H9 (cell line): ENCODE measurements at places on chromosomes 6 and 20. TPM values are rescaled to one million over a fixed set of nuclear protein-coding genes. Genes with fewer than 3 reads are reported as not detected.

DNA sequence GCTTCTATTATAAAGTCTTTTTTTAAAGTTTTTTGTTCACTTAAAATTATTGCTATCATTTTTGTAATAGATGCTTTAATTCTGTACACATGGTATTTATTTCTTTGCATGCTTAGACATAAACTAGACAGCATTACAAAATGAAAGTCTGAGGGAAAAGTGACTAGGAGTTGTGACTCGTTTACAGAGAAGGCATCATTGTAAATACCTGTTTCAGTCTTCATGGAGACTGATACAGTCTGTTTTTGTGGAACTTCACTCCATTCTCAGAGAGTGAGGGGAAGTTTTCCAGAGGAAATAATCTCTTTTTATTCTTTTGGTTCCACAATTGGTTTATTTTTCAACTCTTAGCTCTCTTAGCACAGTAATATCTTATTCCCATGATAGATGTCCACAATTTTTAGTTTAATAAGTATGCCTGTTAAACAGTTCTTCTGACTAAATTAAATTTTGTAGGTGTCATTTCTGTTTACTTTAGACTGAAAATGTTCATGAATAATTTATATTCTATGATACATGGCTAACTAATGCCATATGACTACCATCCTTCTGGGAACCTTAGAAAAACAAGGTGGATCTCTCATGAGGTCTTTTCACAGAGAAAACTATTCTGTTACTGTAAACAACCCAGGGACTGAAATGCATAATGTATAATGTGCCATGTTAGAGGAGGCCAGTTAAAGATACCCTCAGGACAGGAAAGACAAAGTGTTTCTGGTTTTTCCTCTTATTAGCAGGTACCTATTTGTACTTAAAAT lies 69.2 kb downstream of the MYO6 start:
- H3K27me3 ChIP-seq = no peaks in the 10 kb centered on the region
- H3K4me3 ChIP-seq = no peak overlapping the region
- DNase-seq = no peak
- peaks cover 13% of the 10 kb centered on the region for H3K36me3 ChIP-seq

NDRG3 gene
- 22.4 and 23.6 TPM in 2 replicates for total RNA-seq

DNA sequence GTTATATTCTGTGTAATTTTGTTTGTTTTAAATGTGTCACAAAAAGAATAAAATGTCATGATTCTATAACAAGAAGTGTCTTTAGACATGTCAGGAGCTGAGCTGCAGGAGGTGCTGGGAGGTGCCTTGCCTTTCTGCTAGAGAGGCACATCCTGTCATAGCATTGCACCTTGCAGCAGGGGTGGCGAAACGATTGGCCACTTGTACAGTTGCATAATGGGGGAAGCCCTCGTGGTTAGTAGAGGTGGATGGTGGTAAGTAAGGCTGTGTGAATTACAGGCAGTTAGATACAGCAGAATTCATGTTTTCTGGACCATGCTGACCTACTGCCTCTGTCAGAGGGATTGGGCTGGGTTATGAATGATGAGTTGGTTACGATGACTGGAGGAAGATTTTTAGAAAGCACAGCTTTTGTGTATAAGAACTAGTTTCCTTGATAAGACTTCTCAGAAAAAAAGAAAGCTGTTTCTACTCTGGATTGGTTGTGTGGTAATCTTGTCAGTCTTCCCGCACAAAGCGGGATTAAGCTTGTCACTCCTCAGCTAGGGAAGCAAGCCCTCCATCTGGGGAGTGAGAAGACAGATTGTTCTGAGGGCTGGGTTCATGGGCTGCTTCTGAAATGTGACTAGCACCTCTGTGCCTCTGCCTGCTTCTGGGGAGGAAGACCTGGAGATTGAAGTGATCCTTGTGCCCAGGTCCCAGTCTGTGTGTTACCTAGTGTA lies 74.9 kb downstream of the FOXO3 start:
- no peak overlapping the region for H3K27ac ChIP-seq
- H3K27me3 ChIP-seq = no peaks in the 10 kb centered on the region
- H3K4me3 ChIP-seq = no peak overlapping the region
- H3K4me1 ChIP-seq = peaks cover 10% of the 10 kb centered on the region
- DNase-seq = no peak

DNA sequence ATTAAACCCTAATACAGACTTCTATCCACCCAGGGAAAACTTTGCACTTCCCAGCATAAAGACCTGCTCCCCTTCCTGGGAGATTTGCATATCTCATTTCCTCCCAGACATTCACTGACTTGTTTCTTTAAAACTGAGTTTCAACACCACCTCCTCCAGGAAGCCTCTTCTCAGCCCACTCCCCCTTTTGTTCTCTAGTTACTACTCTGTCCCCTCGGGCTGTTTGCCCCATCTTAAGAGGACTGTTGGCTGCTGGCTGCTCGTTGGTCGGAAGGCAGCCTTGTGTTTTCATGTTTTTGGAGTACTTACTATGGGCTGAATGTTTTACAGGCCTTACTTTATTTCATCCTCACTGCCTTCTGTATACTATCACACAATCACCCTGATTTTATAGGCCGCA lies 6.6 kb downstream of the ARHGAP40 start:
- no peaks in the 10 kb centered on the region for H3K4me1 ChIP-seq
- DNase-seq = no peak
- H3K27ac ChIP-seq = no peak overlapping the region
- peak overlapping the region; percentile 3; the same call in 1 of the 3 replicates for H3K4me3 ChIP-seq

DNA sequence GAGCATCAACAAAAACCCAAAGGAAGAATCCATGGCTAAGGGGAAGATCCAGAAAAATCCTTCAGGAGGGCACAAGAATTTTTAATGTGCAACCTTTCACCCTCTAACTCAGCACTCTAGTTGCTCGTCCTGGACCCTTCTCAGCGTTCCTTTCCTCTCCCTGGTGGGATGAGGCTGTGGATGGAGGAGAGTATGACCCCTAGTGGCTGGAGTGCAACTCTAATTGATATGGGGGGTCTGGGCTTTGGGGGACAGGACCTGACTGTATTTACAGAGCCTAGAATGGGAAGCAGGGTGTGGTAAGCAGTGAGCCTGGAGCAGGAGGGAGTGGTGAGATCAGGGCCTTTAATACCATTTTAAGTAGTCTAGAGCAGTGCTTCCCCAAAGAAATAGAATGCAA lies 83.9 kb upstream of the CEP85L start:
- no peaks in the 10 kb centered on the region for H3K27me3 ChIP-seq
- H3K4me1 ChIP-seq = peaks cover 4% of the 10 kb centered on the region; the same call in 1 of the 2 replicates
- no peak overlapping the region for H3K27ac ChIP-seq
- H3K36me3 ChIP-seq = no peaks in the 10 kb centered on the region; the same call in 2 of the 3 replicates
- peak; percentile 69 for DNase-seq

- H3K27ac ChIP-seq = no peak overlapping the region
- DNase-seq = peak; percentile 55
- peak overlapping the region; percentile 95 for H3K4me3 ChIP-seq
- H3K4me1 ChIP-seq = no peaks in the 10 kb centered on the region
Measured at GRCh38 chr6:41785689-41786450, 1.6 kb upstream of the TOMM6 start.

DNA sequence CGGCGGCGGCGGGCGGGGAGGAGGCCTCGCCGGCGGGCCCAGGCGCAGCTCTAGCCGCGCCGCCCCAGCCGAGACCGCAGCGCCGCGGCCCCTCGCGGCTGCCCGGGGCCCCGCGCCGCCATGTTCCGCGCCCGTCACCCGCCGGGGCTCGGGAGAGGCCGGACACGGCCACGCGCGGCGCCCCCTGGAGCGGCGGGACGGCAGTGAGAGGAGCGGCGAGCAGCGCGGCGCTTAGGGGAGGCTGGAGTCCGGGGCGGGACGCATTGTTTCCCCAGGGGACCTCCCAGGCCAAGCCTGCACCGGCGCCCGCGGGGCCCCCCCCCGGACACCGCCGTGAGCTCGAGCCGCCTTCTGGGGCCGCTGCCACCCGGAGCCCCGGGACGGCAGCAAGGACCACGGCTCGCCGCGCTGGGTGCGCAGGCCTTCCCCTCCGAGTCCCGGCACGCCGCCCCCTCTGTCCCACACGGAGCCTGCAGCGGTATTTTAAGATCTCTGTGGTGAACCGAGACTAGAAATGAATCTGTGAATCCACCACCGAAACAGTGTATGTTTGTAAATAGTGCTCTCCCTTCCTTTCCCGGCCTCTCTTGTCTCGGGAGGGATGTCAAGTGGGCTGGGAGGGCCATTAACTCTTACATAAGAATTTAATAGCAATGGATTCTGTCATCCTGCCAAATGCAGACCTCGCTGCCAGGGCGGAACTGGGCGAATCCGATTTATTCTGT lies 424 bp upstream of the KIF13A start:
- H3K36me3 ChIP-seq = 0 out of 3 replicates have a peak, but pooled peaks cover 4% of the 10 kb centered on the region
- no peaks in the 10 kb centered on the region for H3K27me3 ChIP-seq
- peak overlapping the region; percentile 97 for H3K4me3 ChIP-seq
- H3K4me1 ChIP-seq = peaks cover 3% of the 10 kb centered on the region

- peaks cover 14% of the 10 kb centered on the region for H3K36me3 ChIP-seq
- no peak overlapping the region for H3K27ac ChIP-seq
- no peak overlapping the region for H3K4me3 ChIP-seq
- H3K4me1 ChIP-seq = no peaks in the 10 kb centered on the region; the same call in 1 of the 2 replicates
- DNase-seq = no peak
Measured at GRCh38 chr20:36839150-36839549, 36.8 kb upstream of the TLDC2 start.

GRCh38 chr6:145502416-145502815 lies 232.9 kb downstream of the EPM2A start:
- no peaks in the 10 kb centered on the region for H3K27me3 ChIP-seq
- no peaks in the 10 kb centered on the region for H3K36me3 ChIP-seq
- no peak overlapping the region for H3K4me3 ChIP-seq
- no peak for DNase-seq

SEL1L2 gene
- not detected in 2 replicates for total RNA-seq
